ENCODE measurements at places on chromosomes 4 and X.

DNA sequence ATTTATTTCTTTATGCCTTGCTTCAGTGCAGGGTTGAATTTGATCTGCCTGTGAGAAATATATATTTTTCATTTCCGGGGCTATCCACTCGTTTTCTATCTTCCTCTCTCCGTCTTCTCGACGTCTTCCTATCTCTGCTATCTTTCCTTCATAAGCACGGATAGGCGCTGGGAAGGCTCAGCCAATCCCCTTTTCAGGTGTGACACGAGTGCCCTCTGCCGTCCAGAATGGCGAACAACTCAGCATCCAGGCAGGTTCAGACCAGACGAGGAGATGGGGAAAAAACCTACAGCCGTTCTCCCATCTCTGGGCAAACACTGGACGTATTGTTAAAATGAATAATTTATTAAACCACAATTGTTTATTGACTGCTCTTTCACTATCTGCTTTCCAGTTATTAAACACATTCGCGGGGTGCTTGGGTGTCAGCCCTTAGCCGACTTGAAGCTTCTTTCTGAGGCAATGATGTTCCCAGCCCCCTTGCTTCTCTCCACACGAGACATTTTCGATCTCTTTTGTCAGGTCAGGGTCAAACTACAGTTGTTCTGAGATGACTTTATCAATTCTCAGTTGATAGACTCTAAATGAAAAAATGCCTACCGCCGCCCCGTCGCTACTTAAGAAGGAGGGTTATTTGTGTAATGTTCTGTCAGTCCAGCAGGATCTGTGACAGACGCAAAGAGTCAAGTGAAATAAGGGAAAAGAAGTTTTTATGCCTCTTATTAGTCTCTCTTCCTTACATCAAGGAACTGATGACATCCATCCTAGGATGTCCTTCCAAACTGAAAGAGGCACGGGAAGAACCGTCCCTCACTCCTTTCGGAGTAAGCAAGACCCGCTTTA, 96.3 kb upstream of the NOCT start:
- peaks cover 12% of the 10 kb centered on the region for H3K4me1 ChIP-seq
- H3K27me3 ChIP-seq, result peaks cover 32% of the 10 kb centered on the region
- DNase-seq, result peak; percentile 73
- H3K27ac ChIP-seq, result no peak overlapping the region

DNA sequence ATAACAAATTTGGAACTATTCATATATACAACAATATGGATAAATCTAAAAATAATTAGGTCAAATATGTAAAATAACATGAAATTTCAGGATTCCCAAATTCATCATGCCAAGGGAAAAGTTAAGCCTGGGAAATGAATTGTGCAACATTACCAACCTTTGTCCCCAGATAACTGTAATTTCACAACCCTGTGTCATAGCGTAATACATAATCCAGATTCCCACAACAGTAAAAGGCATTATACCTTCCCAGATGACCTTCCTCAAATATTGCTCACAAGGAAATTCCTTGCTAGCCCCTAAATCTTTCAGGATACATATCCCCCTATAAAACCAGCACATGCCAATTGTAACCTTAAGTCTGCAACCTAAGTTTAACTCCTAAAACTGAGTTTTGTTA, 32.9 kb upstream of the RAB40A start:
- H3K4me1 ChIP-seq, result peaks cover 9% of the 10 kb centered on the region
- no peaks in the 10 kb centered on the region for H3K27me3 ChIP-seq
- no peak for DNase-seq

GRCh38 chr4:117550085-117550484, 464.7 kb upstream of the TRAM1L1 start:
- H3K27me3 ChIP-seq, result no peaks in the 10 kb centered on the region
- H3K27ac ChIP-seq, result no peak overlapping the region

- no peak for DNase-seq
- H3K27me3 ChIP-seq, result peaks cover 2% of the 10 kb centered on the region
- H3K27ac ChIP-seq, result no peak overlapping the region
- H3K4me3 ChIP-seq, result no peak overlapping the region
- H3K36me3 ChIP-seq, result peaks cover 7% of the 10 kb centered on the region
These were observed 242.6 kb upstream of the RASGEF1B start for GRCh38 chr4:81714291-81714690.

GRCh38 chr4:38610966-38611431, 53.0 kb upstream of the KLF3 start:
- peaks cover 6% of the 10 kb centered on the region for H3K27me3 ChIP-seq
- no peaks in the 10 kb centered on the region for H3K4me1 ChIP-seq
- no peak for DNase-seq
- no peaks in the 10 kb centered on the region for H3K36me3 ChIP-seq

DNA sequence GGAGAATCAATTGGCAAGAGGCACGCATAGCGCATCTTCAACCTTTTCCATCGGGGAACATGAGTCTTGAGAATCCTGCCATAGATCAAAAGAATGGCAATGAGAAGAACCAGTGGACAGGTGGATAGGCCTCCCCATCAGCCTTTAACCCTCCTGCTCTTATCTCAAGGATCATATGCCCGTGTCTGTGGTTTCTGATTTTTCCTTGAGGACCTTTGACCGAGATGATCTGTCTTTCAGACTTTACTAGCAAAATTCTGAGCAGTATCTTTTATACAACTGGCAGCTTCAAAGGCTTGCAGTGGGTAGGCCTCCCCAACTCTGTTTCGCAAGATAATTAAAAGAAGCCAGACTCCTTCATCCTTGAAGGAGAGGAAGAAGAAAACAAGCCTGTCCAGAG, 174.4 kb downstream of the REPS2 start:
- H3K4me3 ChIP-seq, result no peak overlapping the region
- no peaks in the 10 kb centered on the region for H3K36me3 ChIP-seq
- H3K27ac ChIP-seq, result no peak overlapping the region
- DNase-seq, result no peak
- peaks cover 1% of the 10 kb centered on the region for H3K27me3 ChIP-seq

GRCh38 chr4:121950212-121950679, 1.6 kb downstream of the TRPC3 start:
- H3K4me1 ChIP-seq, result peaks cover 9% of the 10 kb centered on the region
- H3K4me3 ChIP-seq, result peak overlapping the region; percentile 89
- peak; percentile 16 for DNase-seq

- peaks cover 6% of the 10 kb centered on the region for H3K36me3 ChIP-seq
- no peak for DNase-seq
- peak overlapping the region; percentile 95 for H3K27ac ChIP-seq
- H3K27me3 ChIP-seq, result no peaks in the 10 kb centered on the region
- H3K4me3 ChIP-seq, result peak overlapping the region; percentile 89
These were observed 2.4 kb downstream of the CHST7 start for GRCh38 chrX:46575991-46576392.

- H3K27ac ChIP-seq, result no peak overlapping the region
- H3K27me3 ChIP-seq, result peaks cover 2% of the 10 kb centered on the region
- DNase-seq, result no peak
- no peaks in the 10 kb centered on the region for H3K36me3 ChIP-seq
- H3K4me3 ChIP-seq, result no peak overlapping the region
These were observed 18.3 kb downstream of the SORBS2 start for GRCh38 chr4:185793716-185794115.

GRCh38 chrX:11558972-11559371, 106.7 kb downstream of the ARHGAP6 start:
- no peak for DNase-seq
- H3K4me1 ChIP-seq, result peaks cover 34% of the 10 kb centered on the region
- no peak overlapping the region for H3K4me3 ChIP-seq
- H3K27ac ChIP-seq, result no peak overlapping the region

DNA sequence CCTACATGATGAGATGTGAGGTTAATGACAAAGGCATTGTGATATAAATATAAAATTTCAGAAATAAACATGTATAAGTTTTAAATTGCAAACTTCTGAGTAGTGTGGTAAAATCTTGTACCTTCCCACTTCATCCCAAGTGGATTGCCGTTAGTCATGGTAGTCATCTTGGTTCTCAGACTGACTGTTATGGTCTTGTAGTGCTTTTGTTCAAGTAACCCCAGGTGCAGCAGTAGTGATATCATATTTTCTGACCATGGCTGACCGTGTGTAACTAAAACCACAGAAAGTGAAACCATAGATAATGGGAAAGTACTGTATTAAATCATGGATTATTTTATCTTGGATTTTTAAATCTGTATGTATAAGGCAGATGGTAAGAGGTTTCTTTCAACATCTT, 74.8 kb upstream of the SLIT2 start:
- no peak for DNase-seq
- H3K27me3 ChIP-seq, result no peaks in the 10 kb centered on the region
- no peak overlapping the region for H3K27ac ChIP-seq
- no peak overlapping the region for H3K4me3 ChIP-seq

DNA sequence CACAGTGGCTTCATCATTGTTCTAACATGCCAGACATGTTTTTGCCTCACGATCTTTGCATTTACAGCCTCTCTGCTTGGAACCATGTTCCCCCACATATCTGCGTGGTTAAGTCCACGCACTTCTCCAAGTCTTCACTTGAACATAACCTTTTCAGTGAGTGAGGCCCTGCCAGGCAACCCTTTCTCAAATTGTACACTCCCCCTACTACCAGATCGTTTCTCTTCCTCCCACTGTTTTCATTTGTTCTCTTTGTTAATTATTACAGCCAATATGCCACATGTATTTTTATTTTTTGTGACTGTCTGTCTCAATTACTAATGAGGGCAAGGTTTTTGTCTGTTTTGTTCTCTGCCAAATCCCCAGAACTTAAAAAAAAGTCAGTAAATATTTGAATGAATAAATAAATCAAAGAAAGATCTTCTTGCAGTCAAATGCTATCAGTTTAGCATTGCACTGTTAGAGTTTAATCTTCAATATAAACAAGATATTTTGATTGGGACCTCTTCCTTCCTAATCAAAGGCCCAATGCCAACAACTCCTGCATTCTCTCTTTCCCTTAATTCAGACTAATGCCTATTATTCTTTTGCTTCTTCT, 18.2 kb downstream of the CTSO start:
- H3K4me1 ChIP-seq, result no peaks in the 10 kb centered on the region
- H3K27ac ChIP-seq, result no peak overlapping the region
- no peak for DNase-seq
- H3K27me3 ChIP-seq, result peaks cover 10% of the 10 kb centered on the region

DNA sequence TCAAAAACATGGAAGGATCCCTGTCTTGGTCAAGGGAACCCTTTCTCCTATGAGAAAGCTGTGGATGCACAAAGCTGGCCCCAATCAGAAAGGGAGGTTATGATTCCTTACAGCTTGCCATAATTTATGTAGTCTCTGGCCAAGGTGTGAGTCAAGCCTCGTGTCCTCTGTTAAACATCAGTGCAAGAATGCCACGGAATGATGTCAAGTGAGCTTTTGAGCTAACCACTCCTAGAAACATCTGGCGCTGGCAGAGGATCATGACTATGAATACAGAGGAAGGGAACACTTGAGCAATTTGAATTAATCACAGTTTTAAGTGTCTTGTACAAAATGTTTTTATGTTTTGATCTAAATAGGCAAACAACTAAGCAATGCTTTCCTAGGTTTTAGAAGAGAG, 51.5 kb upstream of the RAP2C start:
- no peak overlapping the region for H3K4me3 ChIP-seq
- H3K27me3 ChIP-seq, result no peaks in the 10 kb centered on the region
- no peaks in the 10 kb centered on the region for H3K36me3 ChIP-seq
- H3K27ac ChIP-seq, result no peak overlapping the region

GRCh38 chr4:153252122-153252521, 47.9 kb downstream of the TRIM2 start:
- H3K4me1 ChIP-seq, result peaks cover 26% of the 10 kb centered on the region
- no peak for DNase-seq
- no peak overlapping the region for H3K27ac ChIP-seq

GRCh38 chrX:111244235-111244750, 26.0 kb downstream of the CAPN6 start:
- no peak for DNase-seq
- no peaks in the 10 kb centered on the region for H3K4me1 ChIP-seq
- H3K4me3 ChIP-seq, result no peak overlapping the region
- H3K36me3 ChIP-seq, result no peaks in the 10 kb centered on the region
- H3K27ac ChIP-seq, result no peak overlapping the region

DNA sequence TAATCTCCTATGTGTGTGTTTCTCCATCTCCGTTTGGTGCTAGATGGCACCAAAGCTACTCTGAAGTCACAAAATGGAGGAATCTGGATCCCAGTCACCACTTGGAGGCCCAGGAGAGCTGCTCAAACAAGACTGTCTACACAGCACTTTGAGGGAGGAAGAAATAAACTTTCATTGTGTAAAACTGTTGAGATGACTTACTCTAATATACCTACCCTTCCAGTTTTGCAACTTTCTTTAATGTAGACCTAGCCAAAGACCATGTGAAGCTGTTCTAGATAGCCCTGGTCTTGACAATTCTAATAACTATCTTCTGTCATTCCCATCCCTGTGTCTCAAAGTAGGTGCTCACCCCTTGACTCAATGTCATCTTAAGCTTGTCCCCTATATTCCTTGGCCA, 52.8 kb upstream of the TAB3 start:
- H3K27ac ChIP-seq, result no peak overlapping the region
- H3K27me3 ChIP-seq, result no peaks in the 10 kb centered on the region
- no peaks in the 10 kb centered on the region for H3K36me3 ChIP-seq
- no peak for DNase-seq

- H3K4me3 ChIP-seq, result no peak overlapping the region
- DNase-seq, result peak; percentile 20
- no peaks in the 10 kb centered on the region for H3K36me3 ChIP-seq
- H3K4me1 ChIP-seq, result peaks cover 6% of the 10 kb centered on the region
These were observed 91.5 kb downstream of the HTR2C start for GRCh38 chrX:114675365-114675764.

GRCh38 chr4:113169368-113169767, 119.9 kb downstream of the ANK2 start:
- peaks cover under 1% of the 10 kb centered on the region for H3K27me3 ChIP-seq
- DNase-seq, result no peak
- peaks cover 5% of the 10 kb centered on the region for H3K4me1 ChIP-seq
- H3K36me3 ChIP-seq, result no peaks in the 10 kb centered on the region

- peak; percentile 95 for DNase-seq
- H3K4me1 ChIP-seq, result peaks cover 54% of the 10 kb centered on the region
- H3K27ac ChIP-seq, result peak overlapping the region; percentile 84
- H3K27me3 ChIP-seq, result no peaks in the 10 kb centered on the region
- H3K4me3 ChIP-seq, result peak overlapping the region; percentile 18
- no peaks in the 10 kb centered on the region for H3K36me3 ChIP-seq
These were observed 87.9 kb upstream of the WDR1 start for GRCh38 chr4:10204401-10205058.

- no peaks in the 10 kb centered on the region for H3K4me1 ChIP-seq
- H3K4me3 ChIP-seq, result no peak overlapping the region
- no peak for DNase-seq
These were observed 83.1 kb upstream of the IGFBP7 start for GRCh38 chr4:57193209-57193810.

- H3K27me3 ChIP-seq, result peaks cover 8% of the 10 kb centered on the region
- DNase-seq, result peak; percentile 48
- H3K4me1 ChIP-seq, result peaks cover 9% of the 10 kb centered on the region
These were observed 169.2 kb upstream of the LEF1 start for GRCh38 chr4:108337923-108338322.

GRCh38 chr4:53841711-53842110, 222.7 kb downstream of the CHIC2 start:
- H3K4me3 ChIP-seq, result no peak overlapping the region
- no peaks in the 10 kb centered on the region for H3K36me3 ChIP-seq
- H3K27ac ChIP-seq, result no peak overlapping the region
- DNase-seq, result no peak
